AG04449 (cell line): ENCODE measurements at places on chromosomes 2 and 18.
A peak's percentile ranks its signal among the peaks of the same experiment; 100 is the strongest.

- no peak for DNase-seq
Observed at GRCh38 chr2:20471148-20471547, 24.3 kb downstream of the RHOB start.

- DNase-seq = peak; percentile 77
Observed at GRCh38 chr2:201149064-201149820, 33.3 kb downstream of the CFLAR start.

GRCh38 chr2:156630579-156631337, 194.6 kb downstream of the GPD2 start:
- DNase-seq = no peak

GRCh38 chr2:38978296-38978903, 88.7 kb downstream of the ARHGEF33 start:
- DNase-seq = no peak

DNA sequence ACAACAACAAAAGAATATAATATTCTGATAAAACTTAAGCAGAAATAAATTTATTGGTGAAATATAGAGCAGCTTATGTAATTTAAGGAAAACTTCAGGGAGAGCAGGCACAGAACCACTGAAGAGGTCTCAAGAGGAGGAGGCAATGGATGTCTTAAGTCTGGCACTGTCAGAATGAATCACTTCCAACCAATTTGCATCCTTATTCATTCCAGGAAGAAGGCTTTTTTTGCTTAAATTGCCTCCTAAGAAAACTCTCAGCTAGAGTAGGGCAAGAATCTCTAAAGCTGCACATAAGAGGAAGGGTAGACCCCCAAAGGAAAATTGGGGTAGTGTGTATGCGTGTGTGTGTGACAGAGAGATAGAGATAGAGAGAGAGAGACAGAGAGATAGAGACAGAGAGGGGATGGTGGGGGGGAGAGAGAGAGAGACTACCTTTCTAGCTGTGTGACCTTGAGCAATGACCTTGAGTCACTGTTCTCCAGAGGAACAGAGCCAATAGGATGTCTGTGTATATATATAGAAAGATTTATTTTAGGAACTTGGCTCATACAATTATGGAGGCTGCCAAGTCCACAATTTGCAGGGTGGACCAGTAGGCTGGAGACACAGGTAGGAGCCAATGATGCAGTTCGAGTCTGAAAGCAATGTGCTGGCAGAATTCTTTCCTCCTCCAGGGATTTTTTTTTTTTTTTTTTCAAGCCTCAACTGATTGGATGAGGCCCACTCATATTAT, 96.4 kb upstream of the LINC00305 start:
- no peak for DNase-seq

DNA sequence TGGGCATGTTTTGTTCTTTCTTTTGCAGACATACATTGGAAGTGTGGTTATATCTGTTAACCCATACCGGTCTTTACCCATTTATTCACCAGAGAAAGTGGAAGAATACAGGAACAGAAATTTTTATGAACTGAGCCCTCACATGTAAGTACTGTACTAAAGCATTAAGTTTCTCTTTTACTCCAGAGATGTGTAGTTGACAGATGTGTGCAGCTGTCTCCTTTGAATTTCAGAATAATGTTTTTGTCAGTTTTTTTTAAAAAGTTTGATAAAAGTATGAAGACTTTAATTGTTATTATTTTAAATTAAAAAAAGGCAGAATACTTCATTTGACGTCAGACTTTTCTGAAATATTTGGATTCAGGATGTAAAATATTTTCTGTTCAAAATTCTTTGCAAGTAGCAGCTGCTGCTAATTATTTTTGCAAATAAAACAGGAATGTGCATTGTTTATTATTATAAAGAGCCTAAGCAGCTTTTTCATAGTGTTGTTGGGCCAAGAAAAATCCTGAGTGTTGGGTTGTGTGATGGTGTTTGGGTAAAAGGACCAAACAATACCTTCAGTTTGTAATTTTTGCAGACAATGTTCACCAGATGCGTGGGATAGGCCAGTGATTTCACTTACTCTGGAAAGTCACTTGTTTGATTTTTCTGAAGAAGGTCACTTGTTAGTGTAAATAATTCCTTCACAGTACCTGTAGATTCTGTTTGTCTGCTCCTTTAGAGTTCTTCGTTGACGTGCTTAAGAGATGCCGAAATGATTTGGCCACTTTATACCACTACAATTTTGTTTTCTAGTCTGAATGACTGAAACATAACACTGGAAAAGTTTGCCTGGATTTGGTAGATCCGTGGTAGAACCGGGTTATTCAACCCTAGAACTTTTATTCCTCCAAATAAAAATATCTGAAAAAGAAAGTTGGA, 51.1 kb downstream of the MYO1B start:
- no peak for DNase-seq

GRCh38 chr2:170396799-170397459, 219.0 kb downstream of the MYO3B start:
- DNase-seq = no peak

DNA sequence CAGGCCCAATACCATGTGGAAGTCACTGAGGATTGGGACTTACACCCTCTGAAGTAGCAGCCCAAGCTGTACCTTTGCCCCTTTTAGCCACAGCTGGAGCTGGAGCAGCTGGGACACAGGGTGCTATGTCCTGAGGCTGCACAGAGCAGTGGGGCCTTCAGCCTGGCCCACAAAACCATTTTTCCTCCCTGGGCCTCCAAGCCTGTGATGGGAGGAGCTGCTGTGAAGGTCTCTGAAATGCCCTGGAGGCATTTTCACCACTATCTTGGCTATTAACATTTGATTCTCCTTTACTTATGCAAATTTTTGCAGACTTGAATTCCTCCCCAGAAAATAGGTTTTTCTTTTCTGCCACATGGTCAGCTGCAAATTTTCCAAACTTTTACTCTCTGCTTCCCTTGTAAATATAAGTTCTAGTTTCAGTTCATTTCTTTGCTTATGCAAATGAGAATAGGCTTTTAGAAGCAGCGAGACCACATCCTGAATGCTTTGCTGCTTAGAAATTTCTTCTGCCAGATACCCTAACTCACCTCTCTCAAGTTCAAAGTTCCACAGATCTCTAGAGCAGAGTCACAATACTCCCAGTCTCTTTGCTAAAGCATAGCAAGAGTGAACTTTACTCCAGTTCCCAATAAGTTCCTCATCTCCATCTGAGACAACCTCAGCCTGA, 213.8 kb upstream of the MGAT5 start:
- no peak for DNase-seq

- DNase-seq = no peak
Observed at GRCh38 chr2:75416420-75417342, 144.1 kb downstream of the EVA1A start.

DNA sequence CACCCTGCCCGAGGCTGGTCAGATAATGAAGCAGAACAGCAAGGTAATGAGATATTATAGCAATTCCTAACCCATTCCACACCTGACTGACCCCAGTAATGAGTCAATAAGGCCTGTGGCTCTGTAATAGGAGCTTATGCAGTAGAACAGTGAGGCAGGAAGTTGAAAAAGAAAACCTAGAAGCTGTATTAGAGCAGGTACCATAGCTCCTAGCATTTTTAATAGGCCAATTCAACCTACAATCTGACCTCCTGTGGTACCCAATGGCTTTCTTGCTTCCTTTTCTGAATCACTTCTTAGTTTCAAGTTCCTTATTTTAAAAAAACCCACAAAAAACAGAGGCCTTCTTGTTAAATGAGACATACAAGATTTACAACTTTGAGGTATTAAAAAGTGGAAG, 43.6 kb upstream of the MAP2 start:
- DNase-seq = no peak

GRCh38 chr2:226887940-226888339, 52.1 kb downstream of the RHBDD1 start:
- DNase-seq = peak; percentile 79

DNA sequence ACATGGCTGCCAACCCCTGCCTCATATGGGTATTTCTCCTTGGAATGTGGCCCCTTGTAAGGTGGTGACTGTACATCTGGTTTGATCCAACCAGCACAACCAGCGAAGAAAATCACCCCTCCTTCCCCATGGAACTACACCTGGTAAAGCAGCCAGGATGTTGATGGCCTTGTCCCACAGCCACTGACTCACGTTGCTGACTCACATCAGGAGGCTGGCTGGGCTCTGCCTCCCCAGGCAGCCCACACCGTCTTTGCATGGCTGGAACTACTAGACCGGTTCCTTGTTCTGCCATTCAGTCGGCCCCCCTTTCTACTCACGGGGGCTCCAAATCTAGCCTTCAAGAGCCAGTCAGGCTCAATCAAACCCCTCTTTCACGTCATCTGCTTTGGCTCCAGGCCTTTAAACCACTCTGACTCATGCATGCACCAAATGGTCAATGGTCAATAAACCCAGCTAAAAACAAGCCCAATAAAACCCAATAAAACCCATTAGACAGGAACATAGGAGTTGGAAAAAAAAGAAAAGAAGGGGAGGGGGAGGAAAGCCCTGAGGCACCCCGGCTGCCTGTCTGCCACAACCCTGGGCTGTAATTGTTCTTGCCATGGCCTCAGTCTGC, 114.8 kb downstream of the PLB1 start:
- DNase-seq = no peak

GRCh38 chr2:238864207-238865014, 16.5 kb downstream of the TWIST2 start:
- peak; percentile 98 for DNase-seq

DNA sequence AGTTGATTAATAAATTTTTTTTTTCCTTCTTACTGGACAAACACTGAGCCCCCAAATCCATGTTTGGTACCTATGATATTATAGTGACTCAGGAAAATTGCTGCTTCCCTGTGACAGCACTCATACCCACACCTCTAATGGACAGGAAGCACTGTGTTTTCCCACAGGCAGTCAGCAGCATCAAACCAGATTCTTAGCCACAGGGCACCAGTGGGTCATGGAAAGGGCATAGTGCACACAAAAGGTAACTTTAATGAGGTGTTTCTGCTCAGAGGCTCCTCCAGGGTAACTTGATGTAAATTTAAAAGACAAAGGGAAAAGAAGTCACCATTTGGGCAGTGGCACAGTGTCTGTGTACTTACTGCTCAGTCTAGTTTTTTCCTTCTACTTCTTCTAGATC, 34.1 kb downstream of the SERPINB11 start:
- DNase-seq = no peak

GRCh38 chr2:237693291-237693994, 66.1 kb downstream of the LRRFIP1 start:
- DNase-seq = no peak

DNA sequence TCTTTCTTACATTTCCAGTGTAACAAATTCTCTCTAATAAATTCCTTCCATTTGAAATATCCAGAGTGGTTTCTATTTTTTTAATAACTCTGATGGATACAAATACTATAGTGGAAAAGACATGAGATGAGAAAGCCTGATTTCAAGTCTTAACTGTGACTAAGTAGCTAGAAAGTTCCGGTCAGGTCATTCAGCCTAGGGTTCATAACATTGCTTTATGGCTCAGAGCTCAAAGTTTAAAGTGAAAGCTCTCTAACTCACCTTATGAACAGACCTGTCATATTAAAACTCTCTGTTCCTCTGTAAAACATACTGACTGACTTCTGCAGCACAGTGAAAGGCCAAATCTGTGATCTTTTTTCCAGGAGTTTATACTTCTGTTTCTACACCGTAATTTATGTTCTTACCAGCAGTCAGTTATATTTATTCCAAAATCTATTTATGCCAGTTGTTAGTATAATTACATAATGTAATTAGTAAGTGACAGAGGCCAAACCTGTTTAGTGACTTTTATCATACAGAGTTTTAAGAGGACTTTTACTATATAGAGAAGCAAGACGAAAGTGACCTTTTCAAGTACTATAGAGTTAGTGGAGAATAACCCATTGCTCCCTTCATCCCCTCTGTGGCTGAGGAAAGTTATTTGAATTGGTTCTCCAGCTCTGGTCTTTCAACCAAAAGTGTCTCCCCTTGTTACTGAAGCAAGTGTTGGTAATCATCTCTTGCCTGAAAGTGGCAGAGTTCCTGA, 118.8 kb upstream of the PDE1A start:
- no peak for DNase-seq

DNA sequence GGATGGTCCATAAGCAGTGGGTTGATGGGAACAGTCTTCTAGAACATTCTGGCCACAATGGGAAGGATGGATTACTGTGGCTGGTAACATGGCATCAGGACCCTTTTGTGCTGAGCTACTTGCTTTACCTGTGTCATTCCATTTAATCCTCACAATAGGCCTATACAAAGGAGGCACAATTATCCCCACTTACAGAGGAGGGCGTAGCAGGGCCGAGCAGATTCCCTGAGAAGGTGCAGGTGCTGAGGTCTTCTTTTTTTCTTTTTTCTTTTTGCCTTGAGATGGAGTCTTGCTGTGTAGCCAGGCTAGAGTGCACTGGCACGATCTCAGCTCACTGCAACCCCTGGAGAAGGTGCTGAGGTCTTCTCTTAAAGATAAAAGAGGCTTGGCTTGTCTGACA, 6.7 kb upstream of the LRRC30 start:
- DNase-seq = no peak

GRCh38 chr2:187360286-187360685, 87.8 kb downstream of the CALCRL start:
- no peak for DNase-seq

DNA sequence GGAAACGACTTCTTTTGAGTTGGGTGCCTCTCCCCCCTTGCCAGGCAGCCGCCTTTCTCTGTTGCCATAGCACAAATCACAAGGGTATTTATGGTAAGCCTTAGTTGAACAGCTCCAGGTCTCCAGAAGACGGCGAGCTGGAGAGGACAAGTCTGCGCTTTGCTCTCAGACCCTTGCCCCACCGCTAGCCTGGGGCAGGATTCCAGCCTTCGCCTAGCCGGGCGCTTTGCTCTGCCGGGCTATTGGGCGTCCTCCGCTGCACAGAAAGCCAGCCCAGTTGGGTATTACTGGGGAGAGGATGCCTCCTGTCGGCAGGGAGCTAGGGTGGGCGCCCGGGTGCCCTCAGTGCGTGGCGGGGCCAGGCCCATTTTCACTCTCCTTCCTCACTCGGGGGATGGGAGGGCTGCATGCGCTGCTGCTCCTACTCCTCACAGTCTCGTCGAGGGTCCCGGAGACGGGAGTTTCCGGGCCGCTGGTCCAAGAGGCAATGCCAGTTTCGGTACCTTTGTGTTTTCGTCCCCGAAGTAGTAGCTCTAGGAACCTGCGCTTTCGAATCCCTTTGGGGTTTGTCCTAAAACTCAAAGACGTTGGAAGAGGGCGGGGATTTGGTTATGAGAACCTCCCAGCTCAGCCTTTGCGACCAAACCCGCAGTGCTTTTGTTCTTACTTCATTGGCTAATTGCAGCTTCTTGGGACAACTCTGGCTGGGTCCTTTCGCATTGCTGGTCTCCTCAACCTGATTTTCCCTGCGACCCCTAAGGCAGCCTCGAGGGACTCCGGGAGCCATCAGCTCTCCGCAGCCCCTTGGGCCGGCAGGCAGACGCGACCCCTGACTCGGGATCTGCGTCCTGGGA, 3.6 kb upstream of the DLX2 start:
- DNase-seq = no peak

DNA sequence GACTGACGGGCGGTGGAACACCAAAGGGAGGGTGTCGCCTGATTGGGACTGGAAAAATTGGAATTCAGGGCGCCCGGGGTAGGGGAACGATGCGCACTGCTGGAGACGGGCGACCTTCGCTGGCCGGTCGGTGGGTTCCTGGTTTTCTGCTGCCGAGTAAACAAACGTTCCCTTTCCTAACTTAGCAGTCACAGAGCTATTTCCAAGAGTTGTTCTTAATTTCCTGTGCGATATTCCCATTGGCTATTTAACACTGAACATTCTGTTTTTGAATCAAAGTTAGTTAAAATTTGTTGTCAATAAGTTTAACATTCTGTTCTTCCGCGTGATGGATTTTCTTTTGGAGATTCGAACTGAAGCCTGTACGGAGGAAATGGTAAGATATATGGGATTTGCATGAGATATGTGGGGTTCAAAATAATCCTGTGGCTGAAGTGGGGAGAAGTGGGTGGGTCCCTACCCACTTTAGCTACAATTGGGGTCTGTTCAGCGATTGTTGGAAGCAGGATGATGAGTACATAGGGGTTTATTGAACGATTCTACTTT, 862 bp downstream of the C18orf54 start:
- DNase-seq = no peak
